Stimulated activated CD4-positive, alpha-beta T cell treated with anti-CD3 and anti-CD28 coated beads, Interleukin-4, amount 100 ng/mL, for 48 hours (primary cell): ENCODE measurements at places on chromosomes 12 and 14.

GRCh38 chr12:113612076-113612728 is 140.5 kb upstream of the LHX5 start:
- DNase-seq: no peak

GRCh38 chr12:50727466-50727865 is 36.4 kb upstream of the ATF1 start:
- DNase-seq: no peak

DNA sequence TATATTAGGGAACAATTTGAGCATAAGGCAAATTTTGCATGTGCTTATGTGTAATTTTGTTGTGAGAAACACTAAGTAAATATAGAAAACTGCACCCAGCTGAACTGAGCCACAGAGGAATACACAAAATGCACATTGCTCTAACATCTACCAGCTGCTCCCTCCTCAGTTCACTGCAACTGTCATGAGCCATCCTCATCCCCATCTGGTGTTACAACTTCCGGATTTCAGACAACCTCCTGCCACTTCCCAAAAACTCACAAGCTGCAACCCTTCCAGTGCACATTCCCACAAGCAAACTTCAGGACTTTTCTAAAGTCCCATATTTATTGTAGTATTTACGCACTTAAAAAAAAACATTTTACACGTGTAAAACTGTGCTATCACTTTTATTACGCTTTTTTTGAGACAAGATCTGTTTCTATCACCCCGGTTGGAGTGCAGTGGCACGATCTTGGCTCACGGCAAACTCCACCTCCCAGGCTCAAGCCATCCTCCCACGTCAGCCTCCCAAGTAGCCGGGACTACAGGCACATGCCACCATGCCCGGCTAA is 169.1 kb upstream of the TBX3 start:
- DNase-seq: no peak

DNA sequence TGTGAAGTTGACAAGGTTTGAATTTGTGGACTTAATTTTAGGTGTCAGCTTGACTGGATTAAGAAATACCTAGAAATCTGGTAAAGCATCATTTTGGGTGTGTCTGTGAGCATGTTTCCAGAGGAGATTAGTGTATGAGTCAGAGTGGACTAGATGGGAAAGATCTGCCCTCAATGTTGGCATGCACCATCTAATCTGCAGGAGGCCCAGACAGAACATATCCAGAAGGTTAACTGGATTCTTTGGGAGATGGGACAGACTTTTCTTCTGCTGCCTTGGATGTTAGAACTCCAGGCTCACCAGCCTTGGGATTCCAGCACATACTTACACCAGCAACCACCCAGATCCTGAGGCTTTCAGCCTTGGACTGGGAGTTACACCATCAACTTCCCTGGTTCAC is 14.1 kb downstream of the SGPP1 start:
- no peak for DNase-seq

DNA sequence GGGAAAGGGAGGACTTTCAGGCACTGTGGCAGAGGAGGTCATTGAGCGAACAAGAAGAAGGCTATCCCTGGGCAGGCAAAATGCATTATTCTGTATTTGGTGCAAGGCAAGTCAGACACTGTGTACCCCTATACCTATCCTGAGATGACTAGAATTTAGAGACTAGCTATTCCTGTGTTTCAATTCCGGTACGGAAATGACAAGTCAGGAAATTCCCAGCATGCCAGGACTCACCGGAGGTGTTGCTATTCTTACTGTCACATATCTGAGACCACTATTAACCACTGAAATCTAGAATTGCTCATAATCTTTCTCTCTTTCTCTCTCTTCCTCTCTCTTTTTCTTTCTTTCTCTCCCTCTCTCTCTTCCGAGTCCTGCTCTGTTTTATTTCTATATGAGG is 297.1 kb downstream of the PDZRN4 start:
- DNase-seq: no peak

- no peak for DNase-seq
These were observed 8.0 kb downstream of the ETV6 start for GRCh38 chr12:11657511-11657910.

GRCh38 chr14:101228949-101229541 is 325.5 kb upstream of the RTL1 start:
- DNase-seq: no peak

DNA sequence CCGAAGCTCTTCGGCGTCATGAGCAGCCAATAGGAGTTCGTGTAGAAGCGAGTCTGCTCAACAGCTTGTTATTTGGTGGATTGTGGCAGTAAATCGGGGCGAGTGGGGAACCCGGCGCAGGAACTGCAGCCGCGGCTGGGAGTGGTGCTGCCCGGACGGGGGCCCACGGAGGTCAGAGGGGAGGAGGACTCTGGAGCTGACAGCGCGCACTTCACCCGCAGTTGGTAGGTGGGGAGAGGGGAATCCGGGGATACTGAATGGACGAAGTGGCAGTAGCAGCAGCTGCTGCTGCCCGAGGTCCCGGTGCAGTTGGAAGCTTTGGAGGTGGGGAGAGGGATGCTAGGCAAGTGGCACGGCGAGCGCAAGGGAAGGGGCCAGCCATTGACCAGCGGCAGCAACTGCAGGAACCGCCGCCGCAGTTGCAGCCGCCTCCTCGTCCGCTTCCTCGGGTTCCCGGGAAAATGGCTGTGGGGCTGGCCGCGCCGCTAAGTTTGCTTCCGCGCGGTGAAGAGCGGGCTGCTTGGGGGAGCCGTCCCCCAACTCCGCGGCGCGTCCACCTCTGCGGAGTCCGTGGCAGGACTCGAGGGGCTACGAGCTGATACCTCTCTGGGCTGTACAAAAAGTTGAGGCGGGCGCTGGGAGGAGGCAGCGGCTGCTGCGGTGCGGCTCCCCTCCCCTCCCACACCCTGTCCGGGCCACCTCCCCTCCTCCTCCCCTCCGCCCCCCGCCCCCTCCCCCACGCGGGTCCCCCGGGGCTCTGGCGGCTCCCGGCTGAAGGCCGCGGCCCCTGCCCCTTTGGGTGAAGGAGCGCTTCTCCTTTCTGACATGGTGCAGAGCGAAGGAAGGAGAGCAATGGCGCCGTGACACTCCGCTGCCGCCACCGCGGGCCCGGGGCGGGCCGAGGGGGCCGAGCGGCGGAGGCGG is at the start of gene ARID4A:
Gene ARID4A (plus strand): TSS at position 79 of the 924 bp plus-strand sequence. CDS start 1,300 bp downstream, outside the sequence.
- DNase-seq: peak; percentile 74
